ENCODE measurements at places on chromosomes 5 and 9.

GRCh38 chr5:76153271-76153670, 70.1 kb downstream of the SV2C start:
- DNase-seq, result no peak

- DNase-seq, result no peak
Measured at GRCh38 chr5:143685246-143685815, 126.6 kb upstream of the HMHB1 start.

DNA sequence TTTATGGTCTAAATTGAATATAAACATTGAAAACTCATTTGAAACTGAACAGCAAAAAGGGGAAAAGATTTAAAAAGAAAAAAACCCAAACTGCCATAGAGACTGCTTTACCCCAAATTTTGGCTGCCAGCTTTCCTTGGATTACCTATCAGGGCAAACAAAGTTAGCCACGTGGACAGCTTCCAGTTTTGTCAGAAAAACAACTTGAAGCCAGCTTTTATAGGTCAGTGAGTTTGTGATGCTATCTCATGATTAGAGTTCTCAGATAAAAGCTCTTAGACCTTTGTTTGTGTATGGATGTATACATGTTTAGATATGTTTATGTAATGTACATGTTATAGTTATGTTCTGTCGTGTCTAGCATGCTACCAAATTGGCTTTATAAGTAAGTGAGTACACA, 16.1 kb downstream of the FBP2 start:
- DNase-seq, result no peak

DNA sequence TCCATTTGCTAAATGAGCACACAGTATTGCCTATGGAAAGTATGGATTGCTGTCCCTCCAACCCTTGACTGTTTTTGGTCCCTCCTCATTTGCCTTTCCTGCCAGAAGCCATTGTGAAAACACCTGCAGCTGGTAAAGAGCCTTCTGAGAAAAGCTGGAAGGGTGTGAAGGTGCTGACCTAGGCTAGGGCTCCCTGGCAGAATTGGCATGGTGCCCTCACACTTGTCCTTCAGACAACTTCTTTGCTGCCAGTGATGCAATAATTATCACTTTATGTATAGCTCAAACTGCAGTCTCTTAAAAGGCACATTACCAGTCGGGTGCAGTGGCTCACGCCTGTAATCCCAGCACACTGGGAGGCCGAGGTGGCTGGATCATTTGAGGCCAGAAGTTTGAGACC, 4.2 kb downstream of the TXNDC15 start:
- DNase-seq, result no peak

DNA sequence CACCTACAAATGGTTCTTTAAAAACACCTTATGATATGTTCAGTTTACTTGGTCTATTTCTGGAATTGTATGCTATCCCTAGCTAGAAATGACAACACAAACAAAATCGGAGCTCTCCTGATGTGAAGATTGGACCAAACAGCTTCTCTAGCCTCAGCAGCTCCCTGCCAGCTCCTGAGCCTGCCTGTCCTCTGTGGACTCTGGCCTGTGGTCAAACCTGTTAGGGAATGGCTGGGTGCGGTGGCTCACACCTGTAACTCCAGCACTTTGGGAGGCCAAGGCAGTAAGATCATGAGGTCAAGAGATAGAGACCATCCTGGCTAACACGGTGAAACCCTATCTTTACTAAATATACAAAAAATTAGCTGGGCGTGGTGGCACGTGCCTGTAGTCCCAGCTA, 195.3 kb downstream of the GAS1 start:
- no peak for DNase-seq

GRCh38 chr5:16592255-16592654, 24.5 kb downstream of the RETREG1 start:
- DNase-seq, result no peak

- no peak for DNase-seq
Measured at GRCh38 chr9:69801989-69802388, 18.6 kb upstream of the CFAP95 start.

GRCh38 chr5:172252501-172252900, 31.1 kb downstream of the UBTD2 start:
- DNase-seq, result no peak

- DNase-seq, result no peak
Measured at GRCh38 chr5:61840361-61840760, 465.6 kb upstream of the KIF2A start.

All from coronary artery (tissue), 2 donors.